ENCODE measurements at places on chromosomes 1 and 21.

- DNase-seq = no peak
Measured at GRCh38 chr1:97903626-97904025, 17.2 kb downstream of the DPYD start.

- DNase-seq = no peak
Measured at GRCh38 chr21:34996304-34997101, 52.6 kb downstream of the RUNX1 start.

GRCh38 chr21:41953249-41953830, 478 bp downstream of the C2CD2 start:
- DNase-seq = no peak

GRCh38 chr1:87151500-87152421, 176.9 kb upstream of the LMO4 start:
- peak; percentile 3 for DNase-seq

DNA sequence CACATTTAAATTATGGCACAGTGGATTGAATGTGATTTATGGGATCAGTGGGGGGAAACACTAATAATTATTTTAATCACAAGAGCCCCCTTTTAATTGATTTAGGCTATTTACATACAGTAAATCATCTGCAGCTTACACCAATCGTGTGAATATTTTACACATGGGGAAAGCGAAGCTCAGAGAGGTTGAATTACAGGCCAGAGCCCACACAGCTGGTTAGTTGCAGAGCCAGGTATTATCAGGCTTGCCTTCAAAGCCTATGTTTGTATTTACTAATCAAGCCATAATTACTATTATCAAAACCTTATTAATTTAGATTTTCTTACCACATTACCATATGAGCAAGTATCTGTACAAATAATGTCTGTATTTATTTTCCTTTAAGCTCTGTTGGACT, 749 bp downstream of the SDCCAG8 start:
- DNase-seq = no peak

DNA sequence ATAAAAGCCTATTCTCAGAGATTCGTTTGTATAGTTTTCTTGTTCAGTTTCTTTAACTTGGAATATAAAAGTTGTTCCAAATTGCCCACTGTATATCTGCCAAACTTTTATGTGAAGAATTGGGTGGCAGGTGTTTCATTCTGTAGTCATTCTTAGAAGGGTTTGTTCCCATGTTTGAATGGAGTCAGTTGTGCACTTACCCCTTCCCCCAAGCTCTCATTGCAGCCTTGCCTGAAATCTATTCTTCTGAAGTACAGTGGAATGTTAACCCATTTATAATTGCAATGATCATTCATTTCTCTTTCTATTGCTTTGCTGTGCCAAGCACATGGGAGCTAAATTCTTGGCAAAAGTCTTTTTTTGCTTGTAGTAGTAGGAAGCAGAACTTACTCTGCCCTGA, 375.3 kb upstream of the C1orf87 start:
- no peak for DNase-seq

GRCh38 chr1:162151900-162152829, 82.7 kb downstream of the NOS1AP start:
- DNase-seq = no peak

GRCh38 chr1:218711884-218712674, 366.9 kb downstream of the TGFB2 start:
- DNase-seq = no peak

DNA sequence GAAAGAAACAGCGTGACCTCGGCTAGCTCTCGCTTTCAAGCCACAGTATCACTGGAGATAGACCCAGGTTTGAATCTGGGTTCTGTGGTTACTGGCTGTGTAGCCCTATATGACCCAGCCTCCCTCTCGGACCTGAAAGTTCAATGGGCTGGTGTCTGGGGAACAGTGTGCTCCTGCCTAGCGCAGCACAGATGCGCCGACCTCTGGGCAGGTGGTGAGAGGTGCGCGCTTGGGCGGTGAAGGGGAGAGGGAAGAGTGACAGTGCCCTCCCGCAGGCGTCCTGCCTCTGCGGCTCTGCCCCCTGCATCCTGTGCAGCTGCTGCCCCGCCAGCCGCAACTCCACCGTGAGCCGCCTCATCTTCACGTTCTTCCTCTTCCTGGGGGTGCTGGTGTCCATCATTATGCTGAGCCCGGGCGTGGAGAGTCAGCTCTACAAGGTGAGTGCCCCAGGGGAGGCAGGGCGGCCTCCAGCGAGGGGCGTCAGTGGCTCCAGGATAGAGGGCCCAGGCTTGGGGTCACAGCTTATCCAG, 10.5 kb downstream of the SERINC2 start:
- DNase-seq = no peak

DNA sequence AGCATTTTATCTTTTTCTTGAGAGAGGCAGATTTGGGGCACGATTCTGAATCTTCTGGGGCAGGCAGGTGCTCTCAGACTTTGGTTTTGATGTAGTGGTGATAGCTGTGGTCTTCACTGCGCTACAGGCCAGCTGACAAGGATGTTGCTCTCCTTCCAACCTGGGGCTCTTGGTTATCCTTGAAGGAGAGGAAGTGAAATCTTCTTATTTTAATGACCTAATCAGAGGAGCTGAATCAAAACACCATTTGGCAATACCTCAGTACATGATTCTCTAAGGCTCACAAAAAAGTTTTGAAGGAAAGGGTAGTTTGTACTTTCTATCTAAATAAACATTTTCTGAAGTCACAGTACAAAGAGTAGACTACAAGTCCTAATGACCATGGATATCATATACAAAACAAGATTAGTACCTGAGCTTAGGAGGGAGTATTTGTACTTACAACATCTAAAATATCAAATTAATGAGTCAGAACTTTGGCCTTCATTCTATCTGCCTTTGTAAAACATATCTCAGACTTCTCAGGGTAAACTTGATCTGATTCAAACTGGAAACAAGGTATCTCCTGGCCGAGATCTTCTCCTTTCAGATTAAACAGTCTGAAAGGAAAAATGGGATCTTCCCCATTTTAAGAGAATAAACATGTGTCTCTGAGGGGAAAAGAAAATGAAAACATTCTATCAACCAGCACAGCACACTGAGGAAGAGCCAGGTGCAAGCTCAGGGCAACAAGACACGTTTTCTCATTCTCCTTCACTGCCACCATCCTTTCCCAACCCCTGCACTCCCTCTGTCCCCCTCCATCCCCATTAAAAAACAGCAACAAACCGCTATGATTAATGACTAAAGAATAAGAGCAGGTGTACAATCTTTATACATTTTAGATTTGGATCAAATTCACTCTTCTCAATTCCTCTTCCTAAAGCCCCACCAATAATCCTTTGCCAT, 69.2 kb downstream of the SH3GLB1 start:
- DNase-seq = no peak

DNA sequence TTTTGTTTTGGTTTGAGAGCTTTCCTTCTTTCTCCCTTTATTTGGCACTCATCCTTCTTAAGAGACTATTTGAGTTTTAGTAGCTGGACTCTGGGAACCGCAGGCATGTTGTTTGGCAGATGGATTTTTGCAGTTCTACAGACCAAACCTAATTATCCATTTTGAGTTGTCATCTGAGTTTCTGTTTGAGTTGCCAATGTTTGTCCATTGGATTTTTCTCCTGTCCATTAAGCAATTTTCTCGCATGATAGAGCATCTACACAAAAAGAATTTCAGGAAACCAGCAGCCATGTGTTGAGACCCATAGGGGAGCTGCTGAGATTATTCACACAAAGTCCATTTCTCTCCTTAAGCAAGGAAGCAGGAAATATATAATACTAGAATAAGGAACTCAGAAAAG, 17.2 kb upstream of the CXADR start:
- no peak for DNase-seq

DNA sequence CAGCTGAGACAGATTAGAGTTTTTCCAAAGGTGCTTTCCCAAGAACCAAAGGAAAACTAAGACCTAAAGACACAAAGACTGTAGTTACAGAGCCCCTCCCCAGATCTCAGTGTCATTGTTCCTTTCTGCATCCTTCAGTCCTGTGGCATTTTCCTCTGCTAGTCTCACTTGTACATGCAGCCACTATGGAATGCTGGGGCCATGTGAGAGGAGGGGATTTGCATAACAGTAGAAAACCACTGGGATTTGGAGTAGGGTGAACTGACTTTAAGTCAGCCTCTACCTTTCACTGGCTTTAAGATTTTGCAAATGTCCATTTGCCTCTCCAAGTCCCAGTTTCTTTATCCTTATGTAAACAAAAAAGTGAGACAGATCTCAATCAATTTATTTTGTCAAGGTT, 119.4 kb upstream of the F3 start:
- no peak for DNase-seq

GRCh38 chr1:29519108-29519787, 282.9 kb downstream of the PTPRU start:
- no peak for DNase-seq

DNA sequence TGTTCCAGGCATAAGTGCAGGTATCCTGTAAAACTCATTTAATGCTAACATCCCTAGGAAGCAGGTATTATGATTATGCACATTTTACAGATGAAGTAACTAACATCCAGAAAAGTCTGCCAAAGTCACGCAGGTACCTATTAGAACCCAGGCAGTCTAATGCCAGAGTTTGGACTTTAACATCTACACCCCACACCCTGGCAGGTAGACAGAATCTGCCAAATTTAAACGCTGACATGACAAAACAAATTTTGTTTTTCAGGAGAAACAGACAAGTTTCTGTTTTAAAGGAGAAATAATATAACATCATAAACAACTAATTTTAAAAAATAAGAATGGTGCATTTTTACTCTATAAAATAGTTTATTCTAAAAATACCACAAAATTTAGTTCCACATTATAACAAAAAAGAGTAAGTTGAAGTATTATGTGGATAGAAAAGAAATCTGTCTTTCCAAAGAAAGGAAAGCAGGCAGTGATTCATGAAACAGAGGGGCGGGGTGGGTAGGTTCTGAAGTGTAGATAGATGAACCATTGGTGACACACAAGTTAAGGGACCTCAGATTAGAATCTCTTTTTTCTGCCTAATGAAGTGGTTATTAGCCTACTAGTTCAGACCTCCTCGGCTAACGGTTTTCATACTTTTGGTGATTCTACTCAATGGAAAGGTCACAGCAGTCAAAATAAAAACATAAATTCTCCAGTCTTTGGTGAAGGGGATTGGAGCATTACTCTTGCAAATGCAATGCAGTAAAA, 1.7 kb downstream of the ASPM start:
- DNase-seq = peak; percentile 30

GRCh38 chr1:14871218-14871970, 272.9 kb downstream of the KAZN start:
- no peak for DNase-seq

DNA sequence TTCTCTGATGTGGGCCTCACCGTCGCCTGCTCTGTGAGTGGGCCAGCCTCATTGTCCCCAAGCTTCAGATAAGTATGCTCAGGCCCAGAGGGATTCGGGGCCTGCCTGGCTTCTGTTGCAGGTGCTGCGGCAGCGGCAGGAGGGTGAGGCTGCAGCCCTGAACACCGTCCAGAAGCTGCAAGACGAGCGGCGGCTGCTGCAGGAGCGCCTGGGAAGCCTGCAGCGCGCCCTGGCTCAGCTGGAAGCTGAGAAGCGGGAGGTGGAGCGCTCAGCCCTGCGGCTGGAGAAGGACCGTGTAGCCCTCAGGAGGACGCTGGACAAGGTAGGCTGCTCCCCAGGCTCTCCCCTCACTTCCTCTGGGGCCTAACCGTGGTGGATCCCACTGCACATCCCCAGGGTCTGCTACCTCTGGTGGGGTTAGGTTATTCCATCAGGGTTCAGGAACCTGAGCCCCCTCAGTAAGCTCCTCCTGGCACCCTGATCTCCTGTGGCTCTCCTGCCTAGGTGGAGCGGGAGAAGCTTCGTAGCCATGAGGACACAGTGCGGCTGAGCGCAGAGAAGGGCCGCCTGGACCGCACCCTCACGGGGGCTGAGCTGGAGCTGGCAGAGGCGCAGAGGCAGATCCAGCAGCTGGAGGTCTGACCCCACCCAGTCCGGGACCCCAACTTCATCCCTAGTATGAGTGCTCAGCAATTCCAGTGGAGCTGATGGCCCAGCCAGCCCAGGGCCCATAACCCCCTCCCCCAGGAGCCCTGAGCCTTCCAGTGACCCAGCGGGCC, 10.1 kb downstream of the MFAP2 start:
- no peak for DNase-seq

DNA sequence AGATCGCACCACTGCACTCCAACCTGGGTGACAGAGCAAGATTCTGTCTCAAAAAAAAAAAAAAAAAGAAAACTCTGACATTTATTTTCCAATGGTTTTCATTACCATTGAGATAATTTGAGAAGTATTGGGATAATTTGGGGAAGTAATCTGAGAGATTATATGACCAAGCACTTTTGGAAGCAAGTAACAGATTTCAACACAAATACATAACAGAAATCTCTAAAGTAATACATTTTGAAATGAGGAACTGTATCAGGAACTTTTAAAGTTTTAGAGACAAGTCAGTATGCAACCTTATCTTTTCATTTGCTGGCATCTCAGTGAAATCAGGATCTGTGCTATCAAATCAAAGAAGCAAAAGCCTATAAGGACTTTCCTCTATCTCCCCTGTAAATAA, 25.4 kb upstream of the SLC16A1 start:
- no peak for DNase-seq

DNA sequence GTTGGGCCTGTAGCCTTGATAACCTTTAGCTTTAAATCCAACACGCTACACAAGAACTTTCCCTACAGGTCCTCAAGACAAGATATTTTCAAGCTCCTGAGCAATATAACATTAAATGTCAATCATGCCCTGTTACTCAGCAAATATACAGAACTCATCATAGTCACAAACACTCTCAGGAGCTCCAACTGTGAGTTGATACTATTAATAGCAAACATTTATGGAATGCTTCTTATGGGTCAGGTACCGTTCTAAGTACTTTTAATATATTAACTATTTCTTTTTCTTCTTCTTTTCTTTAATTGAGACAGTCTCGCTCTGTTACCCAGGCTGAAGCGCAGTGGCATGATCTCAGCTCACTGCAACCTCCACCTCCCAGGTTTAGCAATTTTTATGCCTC, 10.1 kb downstream of the EYA3 start:
- no peak for DNase-seq

GRCh38 chr1:218163371-218163770, 121.7 kb upstream of the RRP15 start:
- DNase-seq = no peak

GRCh38 chr1:172041742-172042141, 200.4 kb downstream of the DNM3 start:
- no peak for DNase-seq

GRCh38 chr1:233019778-233020325, 69.4 kb downstream of the NTPCR start:
- no peak for DNase-seq

- no peak for DNase-seq
Measured at GRCh38 chr1:18560692-18561091, 70.0 kb upstream of the PAX7 start.

DNA sequence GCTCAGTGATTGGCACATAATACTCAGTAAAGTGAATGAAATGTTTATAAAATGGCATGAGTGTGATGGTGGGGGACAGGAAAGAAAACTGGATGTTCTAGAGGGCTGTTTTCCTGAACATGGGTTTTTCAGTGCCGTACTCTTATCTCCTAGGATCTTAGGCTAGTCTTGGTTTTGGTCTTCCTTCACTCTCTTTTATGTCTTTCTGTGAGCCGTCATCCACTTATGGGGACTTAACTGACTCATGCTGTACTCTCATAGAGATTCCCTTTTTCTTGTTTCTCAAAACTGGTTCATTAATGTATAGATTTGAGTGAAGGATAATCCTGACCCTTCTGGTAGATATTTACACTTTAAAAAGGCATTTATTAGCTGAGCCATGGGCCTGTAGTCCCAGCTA, 16.6 kb downstream of the AGO3 start:
- no peak for DNase-seq
